ENCODE measurements at places on chromosomes 3 and 15. TPM values are rescaled to one million over a fixed set of nuclear protein-coding genes. Genes with fewer than 3 reads are reported as not detected.

DNA sequence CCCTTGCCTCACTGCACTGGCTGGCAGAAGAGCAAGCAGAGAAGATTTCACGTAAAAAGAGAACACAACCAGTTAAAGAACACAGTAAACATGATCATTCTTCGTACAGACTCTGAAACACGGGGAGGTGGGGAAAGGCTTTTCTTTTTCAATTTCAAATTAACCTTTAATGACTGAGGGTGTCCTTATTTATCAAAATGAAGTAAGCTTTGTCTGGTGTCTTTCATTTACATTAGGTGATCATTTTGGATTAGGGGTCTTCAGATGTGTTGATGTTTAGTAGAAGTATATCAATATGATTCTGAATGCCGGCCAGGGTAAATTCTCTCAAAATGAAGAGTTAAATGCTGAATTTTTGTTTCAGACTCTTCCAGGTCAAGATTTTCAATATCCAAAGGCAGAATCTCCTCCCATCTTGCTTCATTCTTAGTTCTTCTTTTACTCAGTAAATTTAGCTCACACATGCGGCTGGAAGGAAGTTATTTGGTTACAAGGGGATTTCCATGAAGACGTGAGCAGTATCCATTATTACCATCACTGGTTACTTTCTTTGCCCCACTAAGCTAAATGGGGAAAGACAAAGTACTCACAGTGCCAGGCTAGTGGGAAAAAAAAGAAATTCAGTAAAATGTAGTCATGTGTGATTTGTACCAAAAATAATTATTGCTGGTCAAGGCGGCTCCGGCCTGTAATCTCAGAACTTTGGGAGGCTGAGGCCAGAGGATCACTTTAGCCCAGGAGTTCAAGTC, 272.2 kb upstream of the NR2F2 start:
- no peak for DNase-seq

- DNase-seq = no peak
Observed at GRCh38 chr15:93111451-93111850, 22.4 kb upstream of the RGMA start.

GRCh38 chr3:77526573-77527113, 486.7 kb downstream of the ROBO2 start:
- DNase-seq = no peak

NR2E3 gene
- not detected for total RNA-seq

ASB14 gene
- total RNA-seq = not detected

All from astrocyte (in vitro differentiated cells and primary cell).